ENCODE measurements at places on chromosomes 1 and 21. TPM values are rescaled to one million over a fixed set of nuclear protein-coding genes. Genes with fewer than 3 reads are reported as not detected.

DNA sequence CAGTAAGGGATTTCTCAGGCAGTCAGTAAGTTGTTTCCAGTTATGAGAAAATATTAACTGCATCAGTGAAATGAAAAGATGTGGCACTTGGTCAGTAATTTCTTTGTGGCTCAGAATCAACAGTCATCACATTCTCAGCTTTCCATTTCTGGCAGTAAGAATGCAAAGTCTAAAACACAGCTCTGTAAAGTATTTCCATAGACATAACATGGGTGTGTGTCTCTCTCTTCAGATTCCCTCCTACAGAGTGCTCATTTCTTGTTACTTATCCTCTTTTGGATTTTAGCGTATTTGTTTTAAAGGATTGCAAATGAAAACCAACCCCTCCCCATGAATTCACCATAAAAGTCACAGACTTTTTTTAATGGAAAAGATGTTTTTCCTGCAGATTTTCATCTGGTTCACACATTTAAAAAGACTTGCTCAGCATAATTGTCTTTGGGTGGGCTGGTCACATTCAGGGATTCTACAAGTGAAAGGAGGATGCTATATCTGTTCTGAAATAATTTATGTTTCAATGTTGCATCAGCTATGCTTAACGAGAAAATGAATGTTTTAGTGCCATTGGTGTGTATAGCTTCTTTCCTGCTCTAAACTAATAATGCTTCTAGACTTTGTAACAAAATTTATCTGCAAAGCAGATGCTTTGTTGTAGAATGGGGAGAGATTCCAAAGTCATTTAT, 34.6 kb upstream of the CD55 start:
- H3K4me1 ChIP-seq: no peaks in the 10 kb centered on the region
- no peak overlapping the region for H3K4me3 ChIP-seq
- H3K36me3 ChIP-seq: no peaks in the 10 kb centered on the region
- H3K27me3 ChIP-seq: no peaks in the 10 kb centered on the region

GRCh38 chr1:211832661-211833060, 2.1 kb upstream of the LPGAT1 start:
- H3K36me3 ChIP-seq: no peaks in the 10 kb centered on the region
- H3K4me3 ChIP-seq: no peak overlapping the region
- H3K4me1 ChIP-seq: no peaks in the 10 kb centered on the region
- DNase-seq: no peak
- H3K27ac ChIP-seq: no peak overlapping the region
- no peaks in the 10 kb centered on the region for H3K27me3 ChIP-seq

GRCh38 chr1:30406996-30407864, 316.2 kb downstream of the MATN1 start:
- H3K27ac ChIP-seq: no peak overlapping the region
- no peaks in the 10 kb centered on the region for H3K36me3 ChIP-seq
- H3K27me3 ChIP-seq: no peaks in the 10 kb centered on the region
- DNase-seq: no peak
- no peaks in the 10 kb centered on the region for H3K4me1 ChIP-seq

DNA sequence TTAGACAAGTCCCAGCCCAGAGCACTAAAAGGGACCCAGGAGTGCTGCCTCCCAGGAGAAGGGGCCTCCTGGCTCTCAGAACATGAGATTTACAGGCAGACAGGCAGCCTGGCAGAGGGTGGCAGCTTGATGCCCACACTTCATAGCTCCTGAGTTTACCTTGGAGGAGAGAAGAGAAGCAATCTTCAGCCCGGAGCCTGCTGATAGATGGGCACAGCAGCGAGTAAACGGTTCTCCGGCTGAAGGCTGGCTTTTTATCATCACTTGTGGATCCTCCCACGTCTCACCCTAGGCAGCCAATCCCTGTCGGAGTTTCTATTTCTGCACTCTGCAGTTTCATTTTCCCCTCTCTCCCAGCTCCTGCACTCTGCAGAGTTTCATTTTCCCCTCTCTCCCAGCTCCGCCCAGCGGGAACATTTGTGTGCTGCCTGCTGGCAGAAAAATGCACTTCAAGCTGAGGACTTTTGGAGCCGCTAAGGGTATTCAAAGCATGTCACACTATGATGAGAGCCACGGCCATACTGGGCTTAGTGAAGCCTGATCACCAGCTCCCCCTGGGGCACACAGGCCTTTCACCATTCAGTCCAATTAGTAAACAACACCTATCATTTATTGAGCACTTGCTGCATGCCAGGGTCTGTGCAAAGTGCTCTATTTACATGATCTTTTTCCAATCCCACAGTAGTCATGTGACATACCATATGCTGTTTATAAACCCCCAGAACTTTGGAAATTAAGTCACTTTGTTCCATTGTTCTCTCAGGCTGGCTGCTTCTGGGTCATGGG, at the start of gene IFI6:
Gene IFI6, minus strand, starts transcription at position 229 of the 786 bp plus-strand sequence. CDS start 2,878 bp downstream, outside the sequence.
- peaks cover 6% of the 10 kb centered on the region for H3K4me1 ChIP-seq
- H3K4me3 ChIP-seq: peak within 1 kb of the TSS; percentile 37
- H3K27me3 ChIP-seq: no peaks in the 10 kb centered on the region

DNA sequence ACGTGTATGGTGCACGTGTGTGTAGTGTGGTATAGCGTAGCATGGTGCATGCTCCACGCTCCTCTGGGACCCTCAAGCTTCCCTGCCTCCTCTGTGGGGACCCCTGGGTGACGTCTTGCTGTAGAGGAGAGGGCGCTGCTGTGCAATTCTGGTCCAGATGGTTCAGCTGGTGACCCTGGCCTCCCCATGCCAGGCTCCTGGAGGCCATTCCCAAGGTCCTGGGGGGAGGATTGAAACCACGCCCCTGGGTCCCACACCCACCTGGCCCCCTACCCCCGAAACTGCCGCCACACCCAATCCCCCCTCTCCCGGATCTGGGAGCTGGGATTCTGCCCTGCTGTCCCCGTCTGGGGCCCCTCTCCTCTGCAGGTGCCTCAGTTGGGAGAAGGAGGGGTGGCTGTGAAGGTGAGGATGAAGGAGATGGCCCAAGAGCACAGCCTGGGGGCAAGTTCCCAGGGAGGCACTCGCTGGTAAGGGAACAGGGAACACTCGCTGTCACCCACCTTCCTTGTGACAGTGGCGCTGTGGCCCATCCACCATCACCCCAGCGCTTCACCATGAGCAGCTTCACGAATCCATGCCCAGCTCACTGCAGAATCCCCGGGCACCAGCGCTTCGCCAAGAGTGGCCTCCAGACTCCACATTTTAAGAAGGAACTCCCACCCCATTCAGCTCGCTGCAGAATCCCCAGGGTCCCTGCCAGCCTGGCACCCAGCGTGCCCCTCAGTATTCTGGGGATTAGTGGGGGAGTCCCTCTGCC, 38.0 kb downstream of the WDR4 start:
- no peaks in the 10 kb centered on the region for H3K36me3 ChIP-seq
- H3K4me1 ChIP-seq: no peaks in the 10 kb centered on the region
- H3K27ac ChIP-seq: no peak overlapping the region
- DNase-seq: no peak
- H3K4me3 ChIP-seq: no peak overlapping the region

DNA sequence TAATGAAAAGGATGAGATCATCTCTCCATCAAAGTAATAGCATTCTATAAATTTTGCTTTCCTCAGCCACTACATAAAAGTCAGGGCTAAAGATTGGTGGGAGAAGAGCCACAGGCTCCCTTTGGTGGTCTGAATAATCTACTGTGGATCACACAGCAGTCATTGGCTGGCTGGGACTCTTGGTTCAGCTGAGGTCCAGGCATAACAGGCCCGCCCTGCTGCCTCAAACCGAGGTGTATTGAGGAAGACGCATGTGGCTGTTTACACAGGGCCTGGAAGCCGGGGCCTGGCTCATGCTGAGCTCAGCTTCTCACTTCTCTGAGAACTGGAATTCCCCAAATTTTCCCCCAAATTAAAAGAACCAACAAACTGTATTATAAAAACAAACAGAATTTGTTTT, 139.2 kb downstream of the PTPRC start:
- no peaks in the 10 kb centered on the region for H3K27me3 ChIP-seq
- no peaks in the 10 kb centered on the region for H3K36me3 ChIP-seq
- no peak for DNase-seq
- H3K4me1 ChIP-seq: no peaks in the 10 kb centered on the region
- no peak overlapping the region for H3K4me3 ChIP-seq

HCRTR1 gene
- not detected for total RNA-seq

KCNK1 gene
- total RNA-seq: 4.0 TPM

DNA sequence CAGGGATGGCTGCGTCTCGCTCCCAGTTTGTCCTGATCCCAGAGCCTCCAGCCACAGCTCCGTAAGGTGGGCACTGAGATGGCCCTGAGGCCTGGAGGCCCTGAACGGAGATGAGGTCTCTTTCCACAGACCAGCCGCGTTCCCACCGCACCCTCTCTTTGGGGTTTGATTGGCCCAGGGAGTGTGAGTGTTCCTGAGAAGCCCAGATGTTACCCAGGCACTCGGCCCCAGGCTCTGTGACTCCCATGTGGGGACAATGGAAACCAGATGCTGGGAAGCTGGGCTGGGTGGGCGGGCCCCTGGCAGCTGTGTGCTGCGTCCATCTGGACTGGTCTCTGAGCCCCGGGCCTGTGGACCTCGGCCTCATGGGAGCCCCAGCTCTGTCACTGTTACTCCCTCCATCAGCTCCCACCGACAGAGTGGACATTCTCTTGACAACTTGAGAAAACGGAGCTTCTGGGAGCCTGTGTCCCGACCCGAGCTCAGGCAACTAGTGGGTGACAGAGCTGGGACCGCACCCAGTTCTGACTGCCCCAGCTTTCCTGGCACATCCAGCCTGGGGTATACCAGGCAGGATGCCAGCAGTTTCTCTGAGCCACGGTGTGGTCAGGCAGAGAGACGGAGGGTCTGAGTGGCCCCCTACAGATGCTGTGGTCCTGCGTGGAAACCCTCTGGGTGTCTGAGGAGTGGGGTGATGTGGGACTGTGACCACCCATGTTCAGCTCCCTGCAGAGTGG, 9.8 kb upstream of the COL6A1 start:
- peaks cover 9% of the 10 kb centered on the region for H3K4me1 ChIP-seq
- DNase-seq: no peak
- no peaks in the 10 kb centered on the region for H3K36me3 ChIP-seq
- no peaks in the 10 kb centered on the region for H3K27me3 ChIP-seq

KLHDC7A gene
- total RNA-seq: 0.34 TPM

DNA sequence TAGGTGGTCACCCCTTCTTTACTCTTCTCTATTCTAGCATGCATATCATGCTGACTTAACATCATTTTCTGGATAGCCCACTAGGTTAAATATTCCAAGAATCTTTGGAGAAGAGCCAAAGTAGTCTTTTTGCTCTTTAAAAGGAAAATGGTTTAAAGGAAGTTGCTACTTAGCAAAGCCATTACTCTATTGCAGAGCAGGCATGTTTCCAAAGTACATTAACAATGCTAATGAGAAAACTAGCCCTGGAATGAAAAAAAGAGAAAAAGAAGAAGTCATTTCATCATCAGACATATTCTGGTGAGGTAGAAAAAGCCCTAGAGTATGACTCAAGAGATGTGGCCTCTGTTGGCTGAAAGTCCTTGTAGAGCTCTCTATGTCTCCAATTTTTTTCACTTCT, 74.0 kb downstream of the NUF2 start:
- DNase-seq: no peak
- no peaks in the 10 kb centered on the region for H3K36me3 ChIP-seq
- no peak overlapping the region for H3K4me3 ChIP-seq
- no peak overlapping the region for H3K27ac ChIP-seq
- no peaks in the 10 kb centered on the region for H3K27me3 ChIP-seq

- no peaks in the 10 kb centered on the region for H3K36me3 ChIP-seq
- H3K4me1 ChIP-seq: no peaks in the 10 kb centered on the region
- peak; percentile 57 for DNase-seq
These were observed 24.2 kb downstream of the SLC5A9 start for GRCh38 chr1:48246727-48247126.

- H3K4me1 ChIP-seq: no peaks in the 10 kb centered on the region
- no peaks in the 10 kb centered on the region for H3K36me3 ChIP-seq
- no peaks in the 10 kb centered on the region for H3K27me3 ChIP-seq
- DNase-seq: no peak
These were observed 8.5 kb downstream of the SERINC2 start for GRCh38 chr1:31421371-31422040.
